ENCODE measurements at places on chromosomes 2 and 18. TPM values are rescaled to one million over a fixed set of nuclear protein-coding genes. Genes with fewer than 3 reads are reported as not detected.
A peak's percentile ranks its signal among the peaks of the same experiment; 100 is the strongest.

DNA sequence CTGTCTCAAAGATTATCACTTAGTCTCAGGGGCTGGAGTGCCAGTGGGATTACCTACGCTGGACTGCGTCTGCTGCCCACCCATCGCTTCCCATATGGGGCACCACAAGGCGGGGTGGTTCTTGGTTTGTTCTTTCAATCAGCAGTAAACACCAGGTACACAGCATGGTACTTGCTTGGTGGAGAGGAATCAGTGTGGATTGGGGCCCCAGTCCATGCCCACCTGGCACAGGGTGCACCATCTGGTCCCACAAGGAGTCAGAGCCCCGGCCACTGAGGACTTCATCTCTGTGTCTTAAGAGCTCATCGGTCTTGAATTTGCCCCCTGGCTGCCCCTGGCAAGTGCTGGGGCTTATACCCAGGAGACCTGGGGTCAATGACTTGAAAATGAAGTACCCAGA, 96.2 kb downstream of the GLI2 start:
- no peak for DNase-seq

- DNase-seq: no peak
Observed at GRCh38 chr2:127511090-127511695, 15.1 kb downstream of the IWS1 start.

DNA sequence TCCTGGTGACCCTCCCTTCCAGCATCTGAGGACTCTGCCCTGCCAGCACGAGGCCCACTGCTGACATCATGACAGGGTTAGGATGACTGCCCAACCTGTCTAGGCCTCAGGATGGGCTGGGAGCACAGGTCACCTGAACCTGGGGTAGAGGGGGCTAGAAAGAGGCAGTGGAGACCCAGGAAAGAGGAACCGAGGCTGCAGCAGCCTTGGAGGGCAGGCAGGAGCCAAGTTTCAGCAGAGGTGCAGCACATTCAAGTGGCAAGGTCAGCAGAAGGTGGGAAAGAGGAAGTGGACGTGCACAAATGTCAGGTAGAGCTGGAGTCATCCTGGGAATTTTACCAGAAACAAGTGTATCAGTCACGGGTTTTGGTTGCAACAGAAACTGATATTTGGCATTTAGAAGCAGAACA, 13.6 kb upstream of the RAB10 start:
- DNase-seq: no peak

DNA sequence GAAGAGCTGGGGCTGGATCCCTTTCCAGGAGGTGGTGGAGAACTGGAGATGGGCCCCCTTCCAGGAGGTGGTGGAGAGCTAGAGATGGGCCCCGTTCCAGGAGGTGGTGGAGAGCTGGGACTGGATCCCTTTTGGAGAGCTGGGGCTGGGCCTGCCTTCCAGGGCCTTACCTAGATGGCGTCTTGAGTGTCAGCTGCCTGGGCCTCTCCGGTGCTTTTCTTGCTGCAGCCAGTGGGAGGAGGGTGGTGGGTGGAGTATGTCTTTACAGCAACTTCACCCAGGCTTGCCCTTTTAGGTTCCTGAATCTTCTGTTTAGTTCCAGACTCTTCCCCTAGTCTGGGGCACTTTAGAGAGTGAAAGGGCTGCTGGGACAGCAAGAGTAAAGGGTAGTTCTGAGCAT, 19.1 kb upstream of the TXNDC2 start:
- no peak for DNase-seq

DNA sequence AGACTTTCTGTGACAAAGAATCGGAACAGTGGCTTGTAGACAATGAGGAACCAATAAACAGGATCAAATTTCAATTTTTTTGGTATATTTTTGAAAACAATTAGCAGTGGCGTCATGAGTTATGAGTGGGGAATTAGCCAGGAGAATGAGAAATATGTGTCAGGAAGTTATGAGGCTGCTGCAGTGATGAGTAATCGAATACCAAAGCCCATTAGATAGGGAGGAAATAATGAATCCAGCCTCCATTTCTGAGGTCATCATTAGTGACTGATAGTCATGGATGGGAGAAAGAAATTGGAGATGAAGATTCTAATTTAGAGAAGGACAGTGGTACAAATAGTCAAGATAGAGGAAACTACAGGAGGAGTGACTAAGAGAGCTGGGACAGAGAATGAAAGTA, 673.1 kb upstream of the VRK2 start:
- DNase-seq: peak; percentile 84

GRCh38 chr18:60162388-60162787, 210.2 kb downstream of the MC4R start:
- no peak for DNase-seq

DNA sequence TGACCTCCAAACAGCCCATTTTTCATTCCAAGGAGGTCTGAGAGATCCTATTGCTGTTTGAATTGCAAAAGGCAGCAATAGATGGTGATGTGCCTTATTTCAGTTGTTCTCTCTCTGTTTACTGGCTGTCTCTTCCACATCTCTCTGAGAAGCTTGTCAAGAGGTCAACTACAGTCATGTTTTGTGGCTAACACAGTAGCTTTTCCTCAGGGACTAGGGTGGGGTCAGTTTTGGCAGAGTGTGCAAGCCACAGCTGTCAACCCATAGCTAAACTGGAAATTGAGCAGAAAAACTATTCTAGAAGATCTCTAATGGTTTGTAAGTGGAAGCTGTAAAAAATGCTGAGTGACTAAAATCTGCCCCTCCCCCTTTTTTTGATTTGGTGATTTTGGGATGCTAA, 67.1 kb downstream of the DIS3L2 start:
- DNase-seq: no peak

GRCh38 chr2:20766798-20767644, 55.9 kb downstream of the LDAH start:
- no peak for DNase-seq

DNA sequence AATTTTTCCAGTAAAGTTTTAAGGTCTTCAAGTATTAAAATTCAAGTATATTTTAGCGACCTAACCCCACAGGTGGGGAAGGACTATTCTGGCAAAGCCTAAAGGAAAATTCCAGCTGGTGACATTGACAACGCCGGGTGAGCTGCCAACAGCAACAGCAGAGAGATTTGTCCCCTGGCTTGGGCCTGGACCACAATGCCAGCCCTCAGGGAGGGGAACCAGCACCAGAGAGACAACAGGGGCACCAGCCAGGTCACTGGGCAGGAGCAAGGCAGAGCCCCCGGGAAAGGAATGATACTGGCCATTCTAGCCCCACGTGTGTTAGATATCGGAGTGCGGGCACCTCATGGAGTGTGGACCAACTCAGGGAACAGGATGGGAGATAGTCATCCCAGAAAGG, 95.7 kb downstream of the ARMC9 start:
- no peak for DNase-seq

GRCh38 chr2:54061272-54061671, 54.1 kb upstream of the ACYP2 start:
- no peak for DNase-seq

DNA sequence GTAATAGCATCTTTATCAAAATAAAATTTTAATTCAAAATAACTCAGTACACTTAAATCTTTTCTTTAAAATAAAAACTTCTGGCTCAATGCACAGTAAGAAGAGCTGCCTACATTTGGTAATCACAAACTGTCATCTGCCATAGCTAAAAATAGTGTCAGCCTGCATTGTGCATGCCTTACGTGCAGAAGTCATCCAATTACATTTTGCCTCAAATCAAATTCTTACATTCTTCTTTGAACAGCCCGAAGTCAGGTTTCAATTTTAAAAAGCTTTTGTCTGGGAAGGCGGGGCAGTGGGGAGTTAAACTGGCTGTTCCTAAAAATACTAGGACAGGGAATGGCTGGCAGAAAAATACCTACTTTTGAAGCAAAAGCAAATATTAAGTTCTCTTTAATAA, 51.1 kb downstream of the RTN4 start:
- peak; percentile 73 for DNase-seq

DNA sequence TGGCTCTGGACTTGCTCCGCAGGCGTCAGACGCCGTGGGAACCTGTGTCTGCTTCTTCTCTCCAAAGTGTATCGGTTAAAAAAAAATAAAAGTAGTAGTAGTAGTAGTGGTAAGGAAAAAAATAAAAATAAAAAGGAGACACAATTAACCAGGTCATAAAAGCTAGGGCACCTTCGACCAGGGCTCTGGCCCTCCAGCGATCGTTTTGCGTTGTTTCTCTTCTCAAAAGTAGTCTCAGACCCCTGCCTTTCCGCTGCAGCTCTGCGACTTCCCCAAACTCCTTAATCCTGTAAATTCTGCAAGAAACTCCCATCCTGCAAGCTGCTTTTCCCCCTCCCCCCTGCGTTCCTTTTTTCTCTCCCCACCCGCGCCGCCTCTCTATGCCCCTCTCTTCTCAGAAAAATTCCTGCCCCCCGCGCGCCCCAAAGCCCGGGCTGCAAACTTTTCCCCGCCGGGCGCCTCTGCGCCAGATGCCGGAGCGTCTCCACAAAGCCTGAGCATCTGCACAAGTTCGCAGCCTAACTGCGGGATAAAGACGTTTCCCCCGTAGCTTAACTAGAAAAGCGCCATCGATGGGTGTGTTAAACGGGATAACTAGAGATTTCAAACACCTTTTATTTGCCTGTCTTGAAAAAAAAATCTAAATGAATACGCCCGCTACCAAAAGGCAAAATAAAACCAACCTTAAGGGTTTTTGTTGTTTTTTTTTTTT, 1.8 kb upstream of the SALL3 start:
- DNase-seq: no peak

- peak; percentile 41 for DNase-seq
Observed at GRCh38 chr2:158745067-158745865, 49.9 kb upstream of the DAPL1 start.

DNA sequence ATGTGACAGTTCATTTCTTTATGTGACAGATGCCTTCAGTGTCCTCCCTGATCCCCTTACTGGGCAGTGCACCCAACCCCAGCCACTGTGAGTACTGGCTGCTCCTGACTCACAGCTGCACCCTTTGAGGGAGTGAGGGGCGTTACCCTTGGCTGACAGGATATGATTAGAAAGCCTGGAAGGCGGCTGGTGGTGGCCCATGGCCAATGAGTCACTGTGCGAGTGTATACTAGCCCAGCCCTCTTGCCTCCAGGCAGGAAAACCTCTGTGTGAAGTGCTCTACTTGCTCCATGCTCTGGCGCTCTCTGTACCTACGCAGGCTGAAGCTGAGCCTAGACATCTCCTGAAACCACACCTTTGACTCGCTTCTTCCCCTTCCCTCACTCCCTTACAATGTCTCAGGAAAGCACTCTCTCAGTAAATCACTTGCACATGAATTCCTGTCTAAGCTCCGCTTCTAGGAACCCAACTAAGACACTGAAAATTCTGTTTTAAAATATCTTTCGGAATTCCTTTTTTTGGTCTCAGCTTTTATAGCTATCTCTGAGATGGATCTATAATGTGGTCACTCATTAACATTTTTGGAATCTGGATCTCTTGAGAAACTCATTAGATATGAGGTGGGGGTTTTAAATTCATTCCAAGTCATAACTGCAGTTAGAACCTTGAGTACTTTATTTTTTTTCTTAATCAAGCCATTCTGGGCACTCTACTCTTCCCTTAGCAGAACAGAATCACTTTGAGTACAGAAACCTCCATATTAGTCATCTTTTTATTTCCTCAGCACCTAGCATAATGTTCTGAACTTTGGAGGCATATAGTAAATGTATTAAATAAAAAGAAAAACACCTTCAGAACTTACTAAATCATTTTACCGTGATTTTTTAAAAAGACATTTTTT, 25.3 kb upstream of the STAM2 start:
- peak; percentile 99 for DNase-seq

DNA sequence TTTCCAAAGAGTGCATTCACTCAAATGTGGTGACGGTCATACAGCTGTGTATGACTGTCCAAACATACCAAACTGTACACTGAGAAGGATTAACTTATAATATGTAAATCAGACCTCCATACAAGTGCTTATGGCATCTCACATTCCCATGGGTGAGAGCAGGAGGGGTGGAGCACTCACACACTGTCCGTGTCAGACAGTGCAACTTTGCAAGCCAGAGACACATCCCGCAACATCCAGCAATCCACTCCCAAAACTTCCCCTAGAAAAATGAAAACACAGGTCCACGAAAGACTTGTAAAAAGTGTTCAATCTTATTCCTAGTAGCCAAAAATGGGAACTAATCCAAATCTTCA, 36.4 kb downstream of the FAM168B start:
- DNase-seq: no peak

The SCN9A gene
- 67.4 TPM for total RNA-seq

DNA sequence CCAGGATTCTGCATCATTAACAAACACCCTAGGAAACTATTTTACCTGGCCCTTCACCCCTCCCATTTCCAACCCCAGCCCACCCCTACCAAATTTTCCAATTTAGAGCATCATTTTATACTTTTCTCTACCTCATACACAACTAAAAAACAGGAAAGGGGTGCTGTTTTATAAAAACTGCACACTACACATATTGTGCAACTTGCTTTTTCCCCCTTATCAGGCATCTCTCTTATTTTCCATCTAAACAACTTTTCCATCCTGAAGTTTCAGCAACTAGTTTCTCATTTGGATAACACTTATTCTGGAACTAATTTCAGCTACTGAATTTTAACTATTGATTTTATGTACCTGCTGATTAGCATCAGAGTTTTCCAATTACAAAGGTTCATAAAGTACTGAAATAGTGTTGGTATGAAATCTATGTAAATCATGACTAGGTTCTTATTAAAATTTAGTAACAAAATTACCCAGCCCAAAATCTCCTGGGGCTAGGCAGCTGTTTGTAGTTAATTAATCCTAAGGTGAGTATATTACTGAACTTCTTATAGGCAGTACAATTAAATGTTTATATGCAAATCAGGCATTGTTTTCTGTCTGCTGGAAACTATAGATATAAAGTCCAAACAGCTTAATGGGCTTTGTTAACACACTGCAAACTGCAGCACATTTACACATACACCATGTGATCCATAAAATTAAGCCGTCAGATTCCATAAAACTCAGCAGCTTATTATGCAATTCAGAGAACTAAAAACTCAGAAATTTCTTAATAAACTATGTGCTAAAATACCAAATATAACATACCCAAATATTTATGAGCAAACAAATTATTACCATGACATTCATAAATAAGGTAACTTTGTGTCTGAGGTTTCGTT, 7.9 kb downstream of the SF3B1 start:
- DNase-seq: no peak

The EIF2B4 gene
- total RNA-seq: 43.5 TPM

- no peak for DNase-seq
Observed at GRCh38 chr2:28648671-28649395, 102.8 kb upstream of the PPP1CB start.

DNA sequence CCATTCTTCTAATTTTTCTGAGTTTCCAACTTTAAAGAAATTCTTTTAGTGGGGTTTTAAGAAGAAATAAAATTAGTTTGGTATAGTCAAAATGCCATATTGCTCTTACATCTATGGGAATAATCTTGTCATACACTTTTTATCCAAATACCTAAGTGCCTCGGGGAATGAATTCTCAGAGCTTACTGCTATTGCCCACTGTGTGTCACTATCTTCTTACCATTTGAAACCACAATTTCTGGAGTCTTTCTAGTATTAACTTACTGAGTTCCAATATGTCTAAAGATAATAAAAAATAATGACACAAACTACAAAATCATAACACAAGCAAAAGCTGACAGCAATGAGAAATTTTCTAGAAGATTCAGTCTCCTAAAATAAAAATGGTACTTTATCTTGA, 23.7 kb upstream of the DNAH6 start:
- DNase-seq: peak; percentile 25

The SPATA3 gene
- total RNA-seq: not detected

GRCh38 chr2:43879261-43879660, 40.5 kb downstream of the ABCG8 start:
- no peak for DNase-seq

Measured in HFFc6 (cell line).